ENCODE measurements at places on chromosomes 3 and 15.

DNA sequence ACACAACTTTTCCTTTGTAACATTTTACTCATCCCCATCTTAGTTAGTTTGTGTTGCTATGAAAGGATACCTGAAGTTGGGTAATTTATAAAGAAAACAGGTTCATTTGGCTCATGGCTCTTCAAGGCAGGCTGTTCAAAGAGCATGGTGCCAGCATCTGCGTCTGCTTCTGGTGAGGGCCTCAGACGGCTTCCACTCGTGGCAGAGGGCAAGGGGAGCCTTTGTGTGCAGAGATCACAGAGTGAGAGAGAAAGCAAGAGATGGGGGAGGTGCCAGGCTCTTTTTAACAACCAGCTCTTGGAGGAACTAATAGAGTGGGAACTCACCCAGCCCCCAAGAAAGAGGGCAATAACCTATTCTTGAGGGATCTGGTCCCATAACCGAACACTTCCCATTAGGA, 23.1 kb downstream of the PLA2G4F start:
- DNase-seq, result no peak

- no peak for DNase-seq
Observed at GRCh38 chr3:11457135-11457534, 184.9 kb downstream of the ATG7 start.

GRCh38 chr15:72229076-72229946, 1.7 kb downstream of the PKM start:
- no peak for DNase-seq

GRCh38 chr3:119457246-119457645, 6.2 kb downstream of the TMEM39A start:
- no peak for DNase-seq

DNA sequence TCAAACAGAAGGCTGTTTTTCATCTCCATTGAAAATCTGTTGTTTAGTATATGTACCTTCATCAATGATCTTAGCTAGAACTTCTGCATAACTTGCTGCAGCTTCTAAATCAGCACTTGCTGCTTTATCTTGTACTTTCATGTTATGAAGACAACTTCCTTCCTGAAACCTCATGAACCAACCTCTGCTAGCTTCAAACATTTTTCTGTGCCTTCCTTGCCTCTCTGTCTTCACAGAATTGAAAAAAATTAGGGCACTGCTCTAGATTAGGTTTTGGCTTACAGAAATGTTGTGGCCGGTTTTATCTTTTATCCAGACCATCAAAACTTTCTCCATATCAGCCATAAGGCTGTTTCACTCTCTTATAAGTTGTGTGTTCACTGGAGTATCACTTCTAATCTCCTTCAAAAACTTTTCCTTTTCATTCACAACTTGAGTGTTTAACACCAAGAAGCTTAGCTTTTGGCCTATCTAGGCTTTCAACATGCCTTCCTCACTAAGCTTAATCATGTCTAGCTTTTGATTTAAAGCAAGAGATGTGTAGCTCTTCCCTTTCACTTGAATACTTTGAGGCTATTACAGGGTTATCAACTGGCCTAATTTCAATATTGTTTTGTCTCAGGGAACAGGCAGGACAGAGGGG, 78.6 kb downstream of the IGSF11 start:
- DNase-seq, result no peak

DNA sequence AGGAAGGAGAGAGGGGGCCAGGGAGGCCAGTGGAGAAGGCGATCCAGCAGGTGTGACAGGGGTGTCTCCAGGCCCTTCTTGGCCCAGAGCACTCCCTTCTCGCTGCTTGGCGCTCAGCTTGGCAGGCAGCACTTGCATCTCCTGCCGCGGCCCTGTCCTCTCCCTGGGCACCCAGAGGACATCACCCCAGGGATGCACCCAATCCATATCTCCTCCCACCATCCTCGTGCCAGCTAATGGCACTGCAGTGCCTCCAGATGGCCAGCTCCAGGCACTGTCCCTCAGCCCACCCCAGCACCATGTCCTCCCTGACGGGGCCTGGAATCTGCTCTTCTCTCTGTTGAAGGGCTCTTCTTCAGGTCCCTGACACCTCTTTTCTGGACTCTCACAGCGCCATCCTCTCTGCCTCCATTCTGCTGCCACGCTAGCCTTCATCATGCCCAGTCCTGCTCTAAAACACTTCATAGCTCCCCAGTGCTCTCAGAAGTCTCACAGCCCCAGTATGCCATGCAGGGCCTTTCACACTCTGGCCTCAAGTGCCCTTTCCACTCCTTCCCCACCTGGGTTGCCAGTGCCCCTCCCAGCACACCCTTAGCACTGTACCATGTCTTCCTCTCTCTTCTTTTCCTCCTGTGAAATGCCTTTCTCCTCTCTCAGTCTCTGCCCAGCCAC, 106.8 kb upstream of the SLC6A11 start:
- peak; percentile 17 for DNase-seq

- no peak for DNase-seq
Observed at GRCh38 chr3:25376340-25376739, 51.7 kb upstream of the RARB start.

- no peak for DNase-seq
Observed at GRCh38 chr3:38907426-38907825, 91.4 kb upstream of the SCN10A start.

- DNase-seq, result peak; percentile 84
Observed at GRCh38 chr15:69410248-69410874, 3.8 kb upstream of the KIF23 start.

GRCh38 chr3:186532598-186533072, 11.5 kb downstream of the CRYGS start:
- DNase-seq, result no peak

- no peak for DNase-seq
Observed at GRCh38 chr3:171177056-171177455, 150.5 kb upstream of the SLC2A2 start.

GRCh38 chr15:50278496-50278895, 13.0 kb upstream of the HDC start:
- DNase-seq, result no peak

DNA sequence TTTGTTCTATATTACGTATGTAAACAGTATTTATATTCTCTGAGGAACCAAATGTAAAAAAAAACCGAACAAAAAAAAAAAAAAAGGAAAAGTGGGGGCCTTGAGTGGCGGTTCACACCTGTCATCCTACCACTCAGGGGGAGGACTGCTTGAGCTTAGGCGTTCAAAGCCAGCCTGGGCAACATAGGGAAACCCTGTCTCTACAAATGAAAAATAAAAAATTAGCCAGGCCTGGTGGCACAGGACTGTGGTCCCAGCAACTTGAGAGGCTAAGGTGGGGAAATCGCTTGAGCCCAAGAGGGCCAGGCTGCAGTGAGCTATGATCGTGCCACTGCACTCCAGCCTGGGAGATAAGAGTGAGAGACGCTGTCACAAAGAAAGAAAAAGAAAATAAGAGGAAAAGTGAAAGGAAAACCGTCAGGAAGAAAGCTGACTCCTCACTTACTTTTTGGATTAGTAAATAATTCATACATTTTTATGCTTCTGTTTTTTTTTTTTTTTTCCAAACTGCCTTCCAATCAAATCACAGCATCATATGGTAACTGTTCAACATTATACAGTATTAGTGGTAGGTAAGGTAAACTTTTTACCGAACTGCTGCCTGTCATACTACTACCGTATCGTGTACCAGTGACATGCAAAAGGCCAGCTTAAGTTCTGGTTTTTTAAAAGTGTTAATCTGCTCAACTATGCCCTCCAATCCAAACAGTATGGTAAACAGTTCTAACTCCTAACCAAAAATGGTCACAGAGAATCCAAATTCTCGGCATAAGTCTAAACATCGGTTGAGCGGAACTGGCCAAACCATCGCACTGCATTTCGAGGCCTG, 1.2 kb downstream of the PHC3 start:
- DNase-seq, result no peak

- peak; percentile 81 for DNase-seq
Observed at GRCh38 chr15:76312540-76313174, 1.4 kb upstream of the ETFA start.

- DNase-seq, result no peak
Observed at GRCh38 chr15:59550530-59550929, 61.1 kb upstream of the GCNT3 start.

GRCh38 chr3:127107491-127108375, 85.2 kb upstream of the PRR23E start:
- DNase-seq, result no peak

DNA sequence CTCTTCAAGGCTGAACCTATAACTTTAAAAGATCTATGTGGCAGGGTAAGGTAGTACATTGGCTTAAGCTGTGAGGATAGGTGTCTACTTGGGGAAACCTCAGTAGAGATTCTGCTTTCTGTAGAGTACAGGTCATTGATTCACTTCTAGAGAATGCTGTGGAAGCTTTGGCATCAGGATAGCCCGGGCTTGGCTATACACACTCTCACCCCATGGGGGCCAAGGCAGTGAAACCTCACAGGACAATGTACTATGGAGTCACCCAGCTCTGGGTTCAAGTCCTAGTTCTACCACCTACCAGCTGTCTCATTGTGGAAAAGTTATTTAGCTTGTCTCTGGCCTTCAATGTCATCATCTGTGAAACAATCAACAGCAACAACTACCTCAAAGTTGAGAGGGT, 9.0 kb downstream of the MTFMT start:
- DNase-seq, result no peak

DNA sequence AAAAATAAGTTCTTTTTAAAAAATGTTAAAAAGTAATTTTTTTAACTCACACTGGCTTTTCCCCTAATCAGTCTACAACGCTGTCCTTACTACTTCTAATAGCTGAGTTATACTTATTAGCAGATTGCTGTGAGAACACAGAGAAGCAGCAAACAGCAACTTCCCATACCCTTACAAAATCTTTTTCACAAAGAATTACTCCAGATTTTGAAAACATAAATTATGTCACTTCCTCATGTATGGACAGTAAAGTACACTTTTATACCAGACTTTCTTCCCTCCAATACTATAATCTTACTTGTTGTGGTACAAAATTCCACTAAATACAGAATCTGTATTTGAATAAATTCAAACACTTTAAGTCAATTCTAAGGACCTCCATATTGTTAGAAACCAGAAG, 2.1 kb downstream of the PHC3 start:
- no peak for DNase-seq

DNA sequence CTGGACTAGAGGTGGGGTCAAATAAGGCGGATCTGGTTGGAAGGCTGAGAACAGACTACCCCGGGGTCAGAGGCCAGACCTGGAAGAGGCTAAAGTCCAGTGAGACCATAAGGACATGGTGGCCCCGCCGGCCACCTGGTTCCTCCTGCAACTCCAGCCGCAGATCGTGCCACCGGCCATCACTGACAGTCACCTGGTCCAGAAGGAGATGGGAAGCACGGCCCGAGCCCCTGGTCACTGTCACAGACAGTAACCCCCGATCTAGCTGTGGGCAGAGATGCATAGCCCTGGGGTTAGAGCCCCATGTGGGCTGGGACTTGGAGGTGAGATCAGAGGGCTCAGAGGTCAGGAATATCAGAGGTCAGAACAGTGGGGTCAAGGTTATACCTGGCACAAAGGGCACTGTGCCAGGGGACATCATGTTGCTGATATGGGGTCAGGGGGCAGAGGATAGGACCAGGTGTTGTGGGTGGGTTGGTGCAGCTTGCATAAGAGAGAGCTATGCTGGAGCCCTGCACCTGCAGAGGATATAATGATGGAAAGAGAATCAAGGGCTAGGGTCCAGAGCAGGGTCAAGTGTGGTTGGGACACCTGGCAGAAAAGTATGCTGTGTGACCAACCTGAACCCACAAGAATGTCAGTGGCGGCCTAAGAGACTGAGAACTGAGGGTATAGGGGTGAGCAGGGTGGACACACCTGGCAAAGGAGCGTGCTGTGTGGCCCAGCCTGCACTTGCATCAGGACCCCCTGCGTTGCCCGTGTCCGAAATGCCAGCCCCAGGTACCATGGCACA, 9.6 kb downstream of the CELSR3 start:
- DNase-seq, result no peak

GRCh38 chr3:29606416-29606815, 325.5 kb downstream of the RBMS3 start:
- no peak for DNase-seq

Data from A549 (cell line).